Left cardiac atrium (tissue), 4 donors: ENCODE measurements at places on chromosomes 12 and 14. TPM values are rescaled to one million over a fixed set of nuclear protein-coding genes. Genes with fewer than 3 reads are reported as not detected.

GRCh38 chr12:25670076-25671055, 117.3 kb upstream of the LMNTD1 start:
- DNase-seq = no peak

DNA sequence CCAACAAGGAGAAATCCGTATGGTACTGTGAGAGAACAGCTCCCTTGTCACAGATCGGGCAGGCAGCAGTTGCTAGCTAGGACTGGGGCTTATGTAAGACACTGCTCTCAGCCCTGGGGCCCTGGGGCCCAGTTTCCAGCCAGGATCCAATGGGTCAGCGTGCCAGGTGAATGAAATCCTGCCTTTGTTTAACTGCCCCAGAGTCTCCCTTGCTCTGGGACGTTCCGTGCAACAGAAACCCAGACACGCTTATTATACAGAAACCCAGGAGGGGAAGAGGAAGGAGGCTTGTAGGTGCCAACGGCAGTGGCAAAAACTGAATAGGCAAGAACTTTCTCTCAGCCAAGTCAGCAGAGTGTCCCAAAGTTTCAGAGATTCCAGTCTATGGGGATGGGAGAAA, 110.6 kb downstream of the DIO2 start:
- DNase-seq = no peak

DNA sequence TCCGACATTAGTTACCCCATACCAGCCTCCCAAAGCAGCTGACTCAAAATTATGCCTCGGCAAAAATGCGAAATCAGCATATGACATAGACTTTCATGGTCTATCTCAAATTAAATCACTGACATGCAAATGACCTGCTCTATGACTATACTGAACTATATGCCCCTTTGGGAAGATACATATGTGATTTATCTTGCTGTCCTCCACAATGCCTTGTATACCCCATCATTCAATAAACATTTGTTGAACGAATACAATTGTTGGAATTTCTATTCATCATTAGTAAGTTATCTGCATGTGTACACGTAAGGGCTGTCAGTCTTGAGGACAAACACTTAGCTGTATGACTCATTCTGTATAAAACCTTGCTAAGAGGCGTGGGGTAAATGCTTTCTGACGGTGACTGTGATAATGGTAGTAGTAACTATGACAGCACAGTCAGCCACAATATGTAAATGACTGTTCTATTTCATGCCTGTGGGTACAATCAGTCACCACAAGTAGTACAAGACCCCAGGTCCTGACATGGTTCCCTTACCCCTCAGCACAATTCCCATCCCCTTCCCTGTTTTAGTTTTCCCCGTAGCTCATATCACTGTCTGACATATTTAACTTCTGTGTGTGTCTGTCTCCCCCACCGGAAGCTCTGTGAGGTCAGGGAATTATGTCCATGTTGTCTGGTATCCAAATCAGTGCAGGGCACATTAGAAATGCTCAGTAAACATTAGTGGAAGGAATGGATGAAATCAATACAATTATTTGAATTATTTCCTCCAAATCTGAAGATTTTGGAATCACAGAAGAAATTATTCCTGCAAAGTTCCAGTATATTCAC, 42.8 kb downstream of the STXBP6 start:
- no peak for DNase-seq

DNA sequence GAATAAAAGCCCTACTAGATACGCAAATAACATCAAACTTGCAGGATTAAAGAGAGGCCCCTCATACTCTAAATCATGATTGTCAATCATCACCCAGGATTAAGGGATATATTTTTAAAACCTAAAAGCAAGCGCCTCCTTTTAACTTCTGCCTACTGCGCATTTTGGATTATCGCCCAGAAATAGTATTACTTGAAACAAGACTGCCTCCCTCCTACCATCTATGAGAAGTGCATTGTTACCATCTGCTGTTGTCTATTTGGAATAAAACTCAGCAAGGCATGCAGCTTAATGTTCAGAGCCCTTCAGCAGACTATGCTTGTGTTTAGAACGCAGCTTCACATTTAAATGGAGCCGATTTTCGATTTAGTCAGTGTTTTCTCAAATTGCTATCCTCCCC, 79.6 kb downstream of the EXOC5 start:
- no peak for DNase-seq

DNA sequence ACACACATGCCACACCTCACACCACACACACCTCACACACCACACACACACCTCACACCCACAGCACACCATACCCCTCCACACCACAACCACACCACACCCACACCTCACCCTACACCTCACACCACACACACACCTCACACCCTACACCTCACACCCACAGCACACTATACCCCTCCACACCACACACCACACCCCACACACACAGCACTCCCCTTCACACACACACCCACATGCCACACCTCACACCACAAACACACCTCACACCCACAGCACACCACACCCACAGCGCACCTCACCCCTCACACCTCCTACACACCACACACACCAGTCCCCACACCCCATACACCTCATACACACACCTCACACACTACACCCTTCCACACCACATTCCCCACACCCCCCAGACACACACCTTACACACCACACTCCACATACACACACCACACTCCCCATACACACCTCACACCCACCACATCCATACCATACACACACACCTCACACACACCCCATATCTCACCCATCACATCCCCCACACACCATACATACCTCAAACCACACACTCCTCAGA, 80.0 kb downstream of the ACTN1 start:
- DNase-seq = no peak

- peak; percentile 99 for DNase-seq
Measured at GRCh38 chr12:53379389-53380103, 430 bp upstream of the SP1 start.

DNA sequence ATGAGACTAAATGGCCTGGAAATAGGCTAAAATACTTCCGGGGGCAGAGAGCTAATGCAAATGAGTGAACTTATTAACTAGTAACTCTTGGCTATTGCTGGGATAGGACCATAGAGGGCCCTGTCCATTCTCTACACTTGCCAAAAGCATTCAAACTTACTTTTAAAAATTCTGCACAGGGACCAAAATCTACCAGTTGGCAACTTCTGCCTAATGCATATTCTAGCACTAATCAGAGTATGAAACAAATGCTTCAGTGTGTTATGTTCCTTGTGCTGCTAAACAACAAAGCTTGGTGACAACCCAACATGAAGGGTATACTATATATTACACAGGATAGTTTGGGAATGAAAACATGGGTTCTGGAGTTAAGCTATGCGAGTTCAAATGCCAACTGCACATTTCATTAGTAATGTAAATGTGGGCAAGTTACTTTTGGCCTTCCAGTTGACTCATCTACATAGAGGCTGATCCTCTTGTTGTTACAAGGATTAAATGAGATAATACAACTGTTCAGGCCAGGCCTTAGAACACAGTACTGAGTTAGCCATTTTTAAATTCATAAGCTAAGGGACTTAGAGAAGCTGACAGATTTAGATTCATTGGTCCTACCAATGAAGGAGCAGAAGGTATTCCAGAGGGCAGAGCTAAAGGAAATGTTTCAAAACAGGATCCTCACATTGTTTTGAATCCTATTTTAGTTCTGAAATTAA, 32.4 kb downstream of the HIGD1C start:
- DNase-seq = no peak

DNA sequence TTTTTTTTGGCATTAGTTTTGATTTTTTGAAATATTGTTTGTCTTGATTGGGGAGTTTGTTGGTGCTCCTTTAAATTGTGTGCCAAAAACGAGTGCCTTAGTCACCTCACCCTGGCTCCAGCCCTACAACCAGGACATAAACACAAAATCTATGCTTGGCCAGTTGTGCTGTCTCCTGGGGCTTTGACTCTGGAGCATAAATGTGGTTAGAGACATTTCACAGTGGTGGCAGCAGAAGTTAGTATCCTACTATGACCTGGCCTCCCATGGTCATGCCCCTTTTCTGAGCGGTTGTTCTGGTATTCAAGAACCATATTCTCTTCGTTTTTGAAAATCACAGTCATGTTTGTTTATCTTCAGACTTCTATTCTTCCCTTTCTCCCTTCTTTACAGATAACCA, 70.7 kb upstream of the PSMA6 start:
- no peak for DNase-seq

DNA sequence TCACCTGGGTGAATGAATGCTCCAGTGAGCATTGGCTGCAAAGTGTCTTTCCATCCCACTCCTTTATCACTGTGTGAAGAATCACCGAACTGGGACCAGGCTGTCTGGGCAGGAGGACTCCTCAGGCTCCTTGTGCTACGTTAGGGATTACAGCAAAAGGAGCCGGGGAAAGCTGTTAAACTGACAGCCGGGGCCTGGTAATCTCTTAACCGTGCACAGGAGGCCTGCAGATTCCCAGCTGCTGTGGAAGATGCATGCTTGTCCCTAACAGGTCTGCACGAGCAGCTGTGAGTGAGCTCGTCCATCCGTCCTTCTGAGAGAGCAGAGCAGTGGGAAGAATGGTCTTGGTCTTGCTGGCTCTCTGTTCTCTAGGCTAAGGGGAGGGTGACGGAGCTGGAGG, 231.5 kb downstream of the AACS start:
- no peak for DNase-seq

- no peak for DNase-seq
Measured at GRCh38 chr14:75495399-75495798, 26.9 kb upstream of the BATF start.

DNA sequence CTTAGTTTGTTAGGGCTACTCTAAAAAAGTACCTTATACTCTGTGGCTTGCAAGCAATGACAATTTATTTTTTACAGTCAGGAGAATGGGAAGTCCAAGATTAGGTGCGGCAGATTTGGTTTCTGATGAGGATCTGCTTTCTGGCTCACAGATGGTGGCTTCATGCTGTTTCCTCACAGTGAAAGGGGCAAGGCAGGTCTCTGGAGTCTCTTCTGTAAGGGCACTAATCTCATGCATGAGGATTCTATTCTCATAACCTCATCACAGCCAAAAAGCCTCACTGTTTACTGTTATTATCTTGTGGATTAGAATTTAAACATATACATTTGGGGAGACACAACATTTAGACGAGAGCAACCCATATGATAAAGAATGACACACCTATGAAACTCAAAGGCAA, 1957.4 kb upstream of the SEL1L start:
- DNase-seq = no peak

- no peak for DNase-seq
Measured at GRCh38 chr12:113689047-113689610, 217.5 kb upstream of the LHX5 start.

DNA sequence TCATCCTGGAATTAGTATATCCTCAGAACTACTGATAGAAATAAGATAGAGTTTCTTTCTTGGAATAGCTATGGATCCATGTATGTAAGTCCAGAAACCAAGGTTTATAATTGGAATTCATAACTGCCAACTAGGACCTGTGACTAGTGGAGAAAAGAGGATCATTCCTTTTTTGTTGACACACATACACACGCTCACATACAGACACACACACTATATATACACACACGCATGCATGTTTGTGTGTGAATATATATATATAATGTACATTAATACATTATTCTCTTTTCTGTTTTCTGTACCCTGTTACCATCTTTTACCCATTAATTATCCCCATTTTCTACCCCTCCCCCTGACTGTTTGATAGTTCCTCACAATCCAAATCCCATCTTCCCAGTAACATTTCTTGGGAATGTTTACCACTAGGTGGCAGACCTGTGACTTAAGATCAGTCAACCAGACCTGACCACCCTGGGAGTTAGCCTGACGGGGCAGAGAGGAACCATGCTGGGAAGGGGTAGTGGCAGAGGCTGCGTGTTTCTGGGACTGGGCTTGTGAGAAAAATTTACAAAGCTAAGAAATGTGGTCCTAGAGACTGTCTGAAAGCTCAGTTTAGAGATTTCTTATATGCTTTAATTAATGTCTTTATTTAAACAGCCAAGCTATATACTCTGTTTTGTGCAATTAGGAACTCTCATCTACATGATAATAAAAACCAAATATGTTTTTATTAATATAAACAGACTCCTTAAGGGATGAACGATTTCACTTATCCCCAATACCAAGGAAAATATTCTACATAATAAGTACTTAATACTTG, 308.0 kb downstream of the PPFIA2 start:
- DNase-seq = peak; percentile 21

GRCh38 chr12:44457465-44457864, 418.6 kb downstream of the NELL2 start:
- no peak for DNase-seq

- DNase-seq = no peak
Measured at GRCh38 chr14:54366736-54367735, 29.8 kb upstream of the CDKN3 start.

DNA sequence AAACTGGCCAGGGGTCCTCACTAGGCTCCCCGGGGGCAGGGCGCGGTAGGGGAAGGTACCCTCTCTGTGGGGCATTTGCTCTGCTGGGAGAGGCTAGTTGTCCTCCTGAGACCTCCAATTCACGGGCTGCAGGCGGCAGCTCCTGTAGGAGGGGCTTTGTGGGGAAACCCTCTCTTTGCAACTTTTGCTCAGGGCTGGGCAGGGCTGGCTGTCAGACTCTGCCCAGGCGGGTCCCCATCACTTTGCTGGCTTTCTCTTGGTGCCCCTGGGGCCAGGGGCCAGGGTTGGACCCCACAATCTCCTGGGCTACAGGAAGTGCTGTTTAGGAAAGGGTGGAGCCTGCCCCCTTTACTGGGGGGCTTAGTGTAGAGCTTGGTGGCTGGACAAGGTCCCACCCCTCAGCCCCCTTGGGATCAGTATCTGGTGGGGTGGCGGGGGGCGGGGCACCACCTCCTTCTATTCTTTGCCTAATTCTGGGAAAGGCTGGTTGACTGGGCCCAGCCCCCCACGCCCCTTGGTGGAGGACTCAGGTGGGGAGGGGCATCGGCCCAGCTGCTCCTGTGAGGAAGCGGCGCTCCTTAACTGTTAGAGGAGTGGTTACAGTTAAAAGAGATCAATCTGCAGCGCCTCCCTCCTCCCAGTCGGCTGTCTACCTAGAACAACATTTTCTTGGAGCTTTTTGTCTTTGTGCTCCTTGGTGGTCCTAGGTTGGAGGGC, 918.7 kb downstream of the AACS start:
- DNase-seq = peak; percentile 23

DNA sequence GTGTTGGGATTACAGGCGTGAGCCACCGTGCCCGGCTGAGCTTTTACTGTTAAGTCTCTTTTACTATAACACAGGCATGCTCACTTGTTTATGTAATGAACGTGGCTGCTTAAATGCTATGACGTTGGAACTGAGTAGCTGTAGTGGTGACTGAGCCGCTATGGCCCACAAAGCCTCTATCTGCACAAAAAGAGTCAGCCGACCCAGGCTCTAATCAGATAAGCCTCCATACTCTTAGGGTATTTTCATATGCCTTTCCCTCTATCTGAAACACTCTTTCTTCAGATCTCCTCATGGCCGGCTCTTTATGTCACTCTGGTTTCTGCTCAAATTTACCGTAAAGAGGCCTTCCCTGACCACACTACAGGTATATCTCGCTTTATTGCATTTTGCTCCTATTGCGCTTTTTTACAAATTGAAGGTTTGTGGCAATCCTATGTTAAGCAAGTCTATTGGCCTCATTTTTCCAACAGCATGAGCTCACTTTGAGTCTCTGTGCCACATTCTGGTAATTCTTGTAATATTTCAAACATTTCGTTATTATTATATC, 8.0 kb downstream of the SLC2A14 start:
- no peak for DNase-seq

- DNase-seq = peak; percentile 44
Measured at GRCh38 chr14:58280954-58281787, 17.2 kb upstream of the ARID4A start.

METTL25 gene
- total RNA-seq = 16.1 TPM

KRT71 gene
- total RNA-seq = not detected

RGS6 gene
- 18.5 TPM for total RNA-seq

MLEC gene
- total RNA-seq = 166 TPM

B4GALNT1 gene
- total RNA-seq = 2.4 TPM

RIMKLB gene
- total RNA-seq = 15.7 TPM

LRP6 gene
- total RNA-seq = 20.9 TPM

CLEC1A gene
- 4.6 TPM for total RNA-seq
